ENCODE measurements at places on chromosomes 1 and 21.

DNA sequence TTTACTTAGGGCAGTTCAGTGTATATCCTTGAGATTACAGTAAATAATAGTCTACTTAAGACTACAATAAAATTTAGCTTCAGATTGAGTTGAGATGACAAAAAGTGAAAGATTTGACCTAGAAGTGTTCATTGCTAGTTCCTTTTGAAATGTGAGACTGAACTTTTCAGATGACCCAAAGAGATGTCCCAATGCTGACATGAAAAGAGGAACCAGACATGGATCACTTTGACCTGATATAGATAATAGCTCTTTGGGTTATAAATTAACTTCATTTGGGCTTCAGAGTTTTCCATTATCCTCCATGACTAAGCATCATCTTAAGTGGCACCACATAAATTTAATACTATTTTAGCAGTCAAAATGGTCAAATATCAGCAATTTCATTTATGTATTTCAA is 25.7 kb upstream of the OR10J5 start:
- no peak for DNase-seq

GRCh38 chr21:18163956-18164355 is 80.7 kb upstream of the CHODL start:
- DNase-seq, result no peak

DNA sequence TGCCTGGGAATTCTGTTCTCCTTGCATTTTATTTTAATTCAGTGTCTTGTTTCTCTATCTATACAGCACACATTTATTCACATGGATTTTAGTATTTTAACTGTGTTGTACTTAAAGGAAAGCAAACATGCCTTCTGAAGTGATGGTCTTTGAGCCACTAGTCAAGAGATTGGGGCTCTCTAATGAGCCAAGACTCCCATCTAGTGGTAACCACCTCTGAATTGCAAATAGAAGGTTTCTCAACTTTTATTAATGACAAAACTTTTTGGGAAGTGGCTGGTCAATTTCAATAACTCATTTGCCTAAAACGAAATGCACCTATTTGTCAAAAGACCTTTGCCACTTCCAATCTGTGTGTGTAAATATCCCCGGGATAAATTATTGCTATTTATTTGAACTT is 199.6 kb downstream of the LTN1 start:
- DNase-seq, result no peak

- DNase-seq, result no peak
Observed at GRCh38 chr1:7229186-7229585, 443.9 kb downstream of the CAMTA1 start.

DNA sequence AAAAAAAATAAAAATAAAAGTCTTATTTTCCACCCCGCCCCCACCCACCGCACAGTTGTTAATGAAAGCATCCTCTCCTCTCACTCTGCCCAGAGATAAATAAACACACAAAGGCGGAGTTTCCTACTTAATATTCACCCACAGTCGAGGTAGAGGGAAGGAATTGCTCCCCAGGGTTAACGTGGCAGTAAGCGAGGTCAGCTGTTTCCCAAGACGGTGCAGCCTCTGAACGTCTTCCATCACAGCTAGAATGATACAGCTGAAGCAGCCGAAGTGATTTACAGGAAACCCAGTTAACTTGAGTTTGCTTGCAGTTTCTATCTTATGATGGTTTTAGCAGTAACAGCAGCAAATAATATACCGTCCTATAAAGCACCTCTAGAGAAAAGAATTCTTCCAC is 283.9 kb downstream of the PBX1 start:
- no peak for DNase-seq

Data from activated CD4-positive, alpha-beta T cell treated with anti-CD3 and anti-CD28 coated beads, Interleukin-2, amount 50 U/mL, for 16 hours (primary cell).